ENCODE measurements at places on chromosomes 3 and 15.

- peak; percentile 31 for DNase-seq
Observed at GRCh38 chr3:174355505-174355904, 503.6 kb upstream of the NAALADL2 start.

GRCh38 chr15:65032801-65033537, 3.5 kb upstream of the MTFMT start:
- no peak for DNase-seq

- DNase-seq = no peak
Observed at GRCh38 chr3:164267053-164267452, 811.2 kb downstream of the SI start.

- no peak for DNase-seq
Observed at GRCh38 chr3:64796607-64797399, 109.0 kb upstream of the ADAMTS9 start.

DNA sequence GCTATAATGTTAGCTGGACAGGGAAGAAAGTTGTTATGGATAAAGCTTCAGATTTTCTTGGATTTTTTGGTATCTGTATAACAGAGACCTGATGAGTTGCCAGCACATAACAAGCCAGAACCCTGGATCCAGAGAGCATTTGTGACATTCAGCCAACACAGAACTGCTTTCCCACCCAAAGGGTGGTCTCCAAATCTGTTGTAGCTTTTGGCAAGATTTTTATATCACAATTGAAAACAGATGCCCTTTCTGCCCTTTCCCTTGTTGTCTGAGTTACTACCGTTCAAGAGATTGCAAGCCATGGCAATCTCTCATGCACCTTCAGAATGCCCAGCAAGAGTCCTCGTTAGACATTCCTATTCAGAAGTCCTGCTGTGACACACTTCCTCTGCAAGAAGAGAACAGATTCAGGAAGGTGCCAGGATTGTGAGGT, 107.6 kb upstream of the FGF7 start:
- DNase-seq = no peak

GRCh38 chr3:159733194-159733860, 255.3 kb upstream of the IL12A start:
- DNase-seq = no peak

- DNase-seq = no peak
Observed at GRCh38 chr15:97978401-97979139, 18.1 kb downstream of the ARRDC4 start.

- DNase-seq = no peak
Observed at GRCh38 chr15:25795061-25795460, 68.1 kb downstream of the ATP10A start.

DNA sequence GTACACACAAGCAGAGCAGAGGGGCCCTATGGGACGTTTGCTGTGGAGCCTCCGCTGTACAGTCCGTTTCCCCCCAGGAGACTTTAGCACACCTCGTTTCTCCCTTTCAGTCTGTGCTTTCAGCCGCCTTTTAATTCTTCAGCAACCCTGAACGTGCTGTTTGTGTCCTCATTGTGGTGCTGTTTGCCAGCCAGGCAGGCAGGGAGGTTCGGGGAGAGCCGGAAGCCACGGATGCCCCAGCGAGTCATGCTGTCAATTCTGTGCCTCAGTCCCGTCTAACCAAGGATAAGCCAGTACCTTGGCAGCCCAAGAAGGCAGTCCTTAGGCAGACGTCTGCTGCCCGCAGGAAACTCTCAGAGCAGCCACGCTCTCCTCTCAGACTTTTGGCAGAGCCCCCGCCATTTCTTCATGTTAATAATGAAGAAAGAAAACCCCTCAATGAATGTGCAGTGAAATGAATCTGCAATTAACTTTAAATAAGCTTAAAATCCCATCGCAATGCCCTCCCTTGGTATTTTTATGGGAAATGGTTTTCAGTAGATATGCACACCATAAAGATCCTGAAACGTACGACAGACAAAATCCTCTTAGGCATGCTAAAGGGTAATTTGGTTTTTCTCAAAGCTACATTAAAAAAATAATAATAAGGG, 158.6 kb downstream of the UACA start:
- DNase-seq = no peak

- no peak for DNase-seq
Observed at GRCh38 chr3:27209617-27210264, 159.4 kb downstream of the NEK10 start.

DNA sequence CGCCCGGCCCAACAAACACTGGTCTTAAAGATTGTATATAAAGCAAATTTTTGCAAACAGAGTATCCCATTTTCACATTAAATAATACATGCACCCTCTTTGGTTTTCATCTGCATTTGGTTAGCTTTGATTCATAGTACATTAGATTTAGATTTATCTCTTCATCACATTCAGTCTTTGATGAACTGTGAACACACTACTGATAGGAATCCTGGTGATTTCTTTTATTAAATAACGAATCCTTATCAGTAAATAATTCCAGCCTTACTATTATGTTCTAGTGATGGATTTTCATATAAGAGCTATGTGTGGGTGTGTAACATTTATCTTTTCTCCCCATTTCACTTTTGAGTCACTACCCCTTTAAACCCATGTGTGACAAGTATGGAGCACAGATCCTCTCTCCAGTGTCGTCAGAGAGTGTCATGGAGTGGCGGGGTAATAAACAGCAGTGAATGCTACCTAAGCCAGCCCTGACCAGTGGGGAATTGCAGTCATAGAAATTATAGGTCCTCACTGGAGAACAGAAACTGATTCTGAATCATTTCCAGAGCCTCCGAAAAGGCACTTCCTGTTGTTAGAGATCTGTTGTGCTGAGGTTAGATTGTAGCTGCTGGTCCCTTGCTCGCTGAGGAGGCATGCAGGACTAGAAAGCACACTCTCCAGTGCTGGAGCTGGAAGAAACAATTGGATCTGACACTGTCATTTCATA, 22.0 kb downstream of the SLC7A14 start:
- no peak for DNase-seq

- peak; percentile 55 for DNase-seq
Observed at GRCh38 chr15:35580606-35581005, 34.6 kb upstream of the DPH6 start.

DNA sequence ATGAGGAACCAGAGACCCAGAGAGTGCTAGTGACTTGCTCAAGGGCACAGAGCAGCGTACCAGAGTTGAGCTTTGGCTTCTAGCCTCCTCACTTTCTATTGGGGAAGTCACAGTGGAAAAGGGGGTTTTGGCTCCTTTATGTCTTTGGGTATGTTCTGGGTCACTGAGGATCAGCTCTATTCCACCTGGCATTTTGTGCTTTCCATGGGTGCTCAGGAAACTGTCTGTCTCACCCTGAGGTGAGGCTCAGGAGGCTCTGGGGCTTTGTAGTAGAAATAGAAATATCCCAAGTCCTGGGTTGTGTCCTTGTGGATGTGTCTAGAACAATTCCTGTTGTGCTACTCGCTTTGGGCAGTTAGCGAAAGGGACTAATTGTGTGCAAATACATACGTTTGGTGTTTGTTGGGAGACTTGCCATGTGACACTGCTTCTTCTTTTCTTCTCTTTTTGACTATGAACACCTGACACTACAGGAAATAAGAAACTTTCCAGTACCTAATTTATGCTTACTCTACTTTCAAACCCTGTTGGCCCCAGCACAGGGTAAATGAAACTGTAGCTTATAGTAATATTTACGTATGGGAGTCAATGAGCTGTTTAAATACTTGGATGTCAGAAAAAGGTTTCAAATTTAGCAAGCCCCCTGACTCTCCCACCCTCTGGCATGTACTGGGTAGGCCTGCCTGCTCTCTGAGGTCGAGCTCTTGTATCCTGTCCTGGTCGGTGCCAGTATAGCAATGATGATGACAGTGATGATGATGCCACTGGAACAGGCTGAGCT, 35.6 kb downstream of the SMAD3 start:
- no peak for DNase-seq

- DNase-seq = no peak
Observed at GRCh38 chr15:76328958-76329357, 7.6 kb upstream of the ISL2 start.

GRCh38 chr3:116300226-116300625, 145.1 kb downstream of the LSAMP start:
- no peak for DNase-seq

GRCh38 chr3:195809291-195809785, 2.4 kb downstream of the MUC4 start:
- DNase-seq = peak; percentile 72

DNA sequence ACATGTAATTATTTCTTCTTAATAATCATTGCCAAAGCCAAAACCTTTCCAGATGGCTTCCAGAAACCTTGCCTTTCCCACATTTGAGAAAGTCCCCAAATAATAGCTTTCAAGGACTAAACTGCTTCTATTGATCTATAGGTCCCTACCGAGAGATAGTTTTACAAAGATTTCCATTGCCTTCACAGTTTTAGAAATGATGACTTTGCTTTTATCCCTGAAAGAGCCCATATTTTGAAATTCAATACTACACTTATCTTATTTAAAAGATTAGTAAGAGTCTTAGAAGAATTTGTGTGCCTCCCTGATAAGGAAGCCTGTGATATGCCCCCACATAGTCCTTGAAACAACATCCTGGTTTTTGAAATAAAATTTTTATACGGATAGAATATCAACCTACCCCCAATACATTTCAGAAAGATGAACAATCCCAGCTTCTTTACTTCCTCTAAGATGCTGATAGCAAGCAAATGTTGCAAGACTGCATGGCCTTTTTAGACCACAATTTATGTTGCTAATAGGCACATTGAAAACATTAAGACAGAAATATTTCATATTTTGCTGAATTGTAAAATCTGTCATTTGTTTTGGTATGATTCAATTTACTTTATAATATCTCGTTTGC, 146.3 kb downstream of the TMCO5A start:
- DNase-seq = no peak

DNA sequence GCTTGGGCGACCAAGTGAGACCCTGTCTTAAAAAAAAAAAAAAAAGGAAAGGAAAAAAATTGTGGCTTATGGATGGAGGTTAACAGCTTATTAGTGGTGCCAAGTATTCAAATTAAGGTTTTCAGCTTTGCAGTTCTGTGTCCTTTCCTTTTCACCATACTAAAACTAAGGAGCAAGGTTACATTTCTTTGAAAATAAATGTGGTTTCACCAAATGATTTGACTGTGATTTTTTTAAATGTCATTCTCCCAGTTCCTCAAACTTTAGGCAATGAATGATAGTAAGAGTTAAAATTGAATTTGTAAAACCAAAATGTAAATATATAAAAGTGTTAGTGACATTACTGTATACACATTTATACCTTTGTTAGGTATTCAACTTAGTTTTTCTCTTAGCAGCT, 9.6 kb downstream of the CHRNA5 start:
- DNase-seq = no peak

DNA sequence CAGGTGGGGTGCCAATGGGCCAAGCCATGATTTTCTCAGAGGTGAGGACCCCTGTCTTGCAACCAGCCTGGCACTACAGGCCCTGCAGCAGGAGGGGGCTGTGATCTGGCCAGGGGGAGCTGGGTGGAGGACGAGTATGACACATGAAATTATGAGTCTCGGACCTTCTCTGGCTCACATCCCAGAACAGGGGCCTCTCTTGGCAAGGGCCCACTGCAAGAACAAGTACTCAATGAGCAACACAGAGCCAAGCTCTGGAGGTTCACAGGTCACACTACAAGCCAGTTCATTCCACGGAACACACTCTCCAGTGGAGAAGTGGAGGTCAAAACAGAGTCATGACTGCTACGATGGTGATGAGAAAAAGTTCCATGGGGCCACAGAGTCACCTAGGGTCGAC, 28.3 kb downstream of the CCDC32 start:
- no peak for DNase-seq

DNA sequence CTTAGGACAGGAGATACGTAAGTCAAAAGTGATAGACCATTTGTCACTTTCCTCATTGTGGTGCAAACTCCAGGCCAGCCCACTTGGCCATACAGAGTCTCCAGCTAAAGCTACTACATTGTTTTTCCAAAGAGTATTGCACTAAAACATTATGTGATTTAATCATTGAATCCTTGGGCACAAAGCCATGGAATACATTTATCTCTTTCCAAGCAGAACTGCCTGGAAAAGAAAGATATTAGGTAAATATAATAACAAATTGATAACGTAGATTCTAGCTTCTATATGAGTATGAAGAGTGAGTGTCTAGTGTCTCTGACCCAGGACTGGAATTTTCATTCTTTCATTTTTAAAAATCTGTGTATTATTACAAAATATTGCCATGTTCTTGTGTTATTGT, 863.7 kb upstream of the SEMA6D start:
- DNase-seq = no peak

GRCh38 chr3:123323781-123324180, 122.0 kb downstream of the SEC22A start:
- no peak for DNase-seq

- no peak for DNase-seq
Observed at GRCh38 chr3:122458992-122459391, 43.1 kb upstream of the WDR5B start.

GRCh38 chr15:78979456-78980320, 34.8 kb upstream of the CTSH start:
- peak; percentile 58 for DNase-seq

DNA sequence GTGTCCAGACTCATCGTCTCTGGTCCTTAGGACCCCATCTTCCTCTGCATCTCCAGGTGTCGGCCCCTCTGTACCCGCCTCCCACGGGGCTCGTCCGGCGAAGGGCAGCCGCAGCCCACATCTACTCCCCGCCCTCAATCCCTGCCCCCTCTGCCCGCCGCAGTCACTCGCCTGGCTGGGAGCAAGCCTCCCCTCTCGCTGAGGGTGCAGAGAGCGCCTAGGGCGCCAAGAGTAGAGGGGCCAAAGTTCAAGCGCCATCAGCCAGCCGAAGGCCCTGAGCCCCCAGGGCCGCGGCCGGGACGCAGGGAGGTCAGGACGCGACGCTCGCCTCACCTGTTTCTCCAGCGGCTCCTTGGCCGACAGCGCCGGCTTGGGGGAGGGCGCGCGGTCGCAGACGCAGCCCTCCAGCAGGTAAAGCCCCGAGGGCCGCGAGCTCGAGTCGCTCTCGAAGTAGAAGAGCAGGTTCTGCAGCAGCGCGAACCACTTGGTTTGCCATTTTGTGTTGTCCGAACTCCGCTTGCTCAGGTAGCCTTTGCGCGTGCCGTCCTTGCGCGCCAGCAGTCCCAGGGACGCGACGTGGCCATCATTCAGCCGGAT, 592 bp downstream of the RASGRF1 start:
- DNase-seq = peak; percentile 17

- no peak for DNase-seq
Observed at GRCh38 chr3:46719044-46719565, 1.4 kb upstream of the PRSS50 start.

- no peak for DNase-seq
Observed at GRCh38 chr15:68414206-68414555, 17.8 kb downstream of the ITGA11 start.

- DNase-seq = no peak
Observed at GRCh38 chr15:40050788-40051470, 11.9 kb upstream of the SRP14 start.

DNA sequence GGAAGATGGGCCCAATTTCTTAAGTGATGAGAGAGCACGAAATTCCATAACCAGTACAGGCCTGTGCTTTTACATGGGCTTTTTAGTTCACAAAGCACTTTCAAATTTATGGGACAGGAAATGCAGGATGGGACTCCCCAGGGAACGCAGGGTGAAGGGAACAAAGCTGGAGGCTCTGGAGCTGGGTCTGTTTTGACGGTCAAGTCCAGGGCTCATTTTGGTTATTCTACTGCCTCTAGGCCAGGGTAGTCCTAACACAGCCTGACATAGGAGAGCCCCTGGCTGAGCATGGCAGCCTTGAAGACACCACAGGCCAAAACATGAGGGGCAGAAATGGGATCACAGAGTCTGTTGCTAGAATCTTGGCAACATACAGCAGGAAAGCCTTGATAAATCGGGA, 33.5 kb downstream of the HCLS1 start:
- no peak for DNase-seq

- DNase-seq = no peak
Observed at GRCh38 chr3:64686446-64686908, 1.3 kb downstream of the ADAMTS9 start.
